ENCODE measurements at places on chromosomes 6 and 20. TPM values are rescaled to one million over a fixed set of nuclear protein-coding genes. Genes with fewer than 3 reads are reported as not detected.

Gene SEC23B
- total RNA-seq, result 59.9 TPM

Gene SLC12A5
- total RNA-seq, result 14.0 TPM

Gene CST5
- not detected for total RNA-seq

Gene SRSF6
- total RNA-seq, result 110 TPM

Gene SCP2D1
- not detected for total RNA-seq

Gene LINC00237
- total RNA-seq, result not detected

Gene SLC17A1
- total RNA-seq, result not detected

Gene RPS21
- total RNA-seq, result 2,845 TPM

All from A549 treated with GW870086 at 1 μM for 4 hours (cell line).